Stimulated activated CD4-positive, alpha-beta T cell treated with anti-CD3 and anti-CD28 coated beads, Interleukin-2, amount 100 ng/mL, for 4 hours (primary cell): ENCODE measurements at places on chromosomes 6 and 20.

GRCh38 chr6:36118550-36119107 lies 11.7 kb upstream of the MAPK13 start:
- DNase-seq = peak; percentile 42

GRCh38 chr6:14664621-14665315 lies 547.2 kb downstream of the CD83 start:
- DNase-seq = no peak

- DNase-seq = no peak
These were observed 215.7 kb downstream of the CDC5L start for GRCh38 chr6:44603044-44603686.

DNA sequence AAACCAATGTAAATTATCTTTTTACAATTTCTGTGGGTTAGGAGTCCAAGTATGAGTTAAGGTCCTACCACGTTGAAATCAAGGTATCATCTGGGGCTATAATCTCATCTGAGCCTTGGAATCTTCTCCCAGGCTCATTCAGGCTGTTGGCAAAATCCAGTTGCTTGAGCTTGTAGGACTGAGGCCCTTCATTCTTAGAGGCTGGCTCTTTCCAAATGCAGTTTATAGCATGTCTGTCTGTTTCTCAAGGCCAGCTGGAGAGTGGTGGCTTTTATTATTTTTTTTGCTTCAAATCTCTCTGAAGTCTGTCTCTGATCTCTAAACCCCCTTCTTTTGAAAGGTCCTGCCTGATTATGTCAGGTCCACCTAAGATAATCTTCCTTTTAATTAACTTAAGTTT lies 177.2 kb upstream of the ASCC3 start:
- no peak for DNase-seq

DNA sequence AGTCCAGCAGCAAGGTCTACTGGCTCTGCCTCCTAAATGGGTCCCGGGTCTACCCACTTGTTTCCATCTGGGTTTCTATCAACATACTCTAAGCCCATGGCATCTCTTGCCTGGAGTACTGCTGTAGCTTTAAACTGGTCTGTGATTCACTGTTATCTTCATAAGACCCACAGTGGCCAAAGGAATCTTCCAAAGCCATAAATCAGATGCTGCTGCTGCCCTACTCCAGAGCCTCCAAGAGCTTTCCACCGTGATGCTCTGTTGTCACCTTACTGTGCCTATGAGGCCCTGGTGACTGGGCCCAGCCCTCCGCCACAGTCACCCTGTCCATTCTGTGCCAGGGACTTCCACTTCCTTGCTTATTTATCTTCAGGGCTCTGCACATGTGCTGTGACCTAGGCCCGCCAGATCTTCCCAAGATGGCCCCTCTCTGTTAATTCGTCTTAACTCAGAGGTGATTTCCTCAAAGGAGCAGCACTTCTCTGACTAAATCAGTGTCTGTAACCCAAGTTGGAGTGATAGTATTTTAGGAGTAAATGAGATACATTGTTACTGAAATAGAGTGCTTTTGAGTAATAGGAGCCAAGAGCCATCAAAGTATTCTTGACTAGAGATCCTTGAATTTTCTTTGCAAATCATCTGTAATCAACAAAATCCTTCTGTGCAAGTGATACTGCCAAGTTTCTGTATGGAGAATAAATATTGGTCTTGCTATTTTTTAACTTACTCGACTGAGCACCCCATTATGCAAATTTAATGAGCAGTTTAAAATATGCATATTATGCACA lies 102.5 kb downstream of the PPP1R14C start:
- no peak for DNase-seq

DNA sequence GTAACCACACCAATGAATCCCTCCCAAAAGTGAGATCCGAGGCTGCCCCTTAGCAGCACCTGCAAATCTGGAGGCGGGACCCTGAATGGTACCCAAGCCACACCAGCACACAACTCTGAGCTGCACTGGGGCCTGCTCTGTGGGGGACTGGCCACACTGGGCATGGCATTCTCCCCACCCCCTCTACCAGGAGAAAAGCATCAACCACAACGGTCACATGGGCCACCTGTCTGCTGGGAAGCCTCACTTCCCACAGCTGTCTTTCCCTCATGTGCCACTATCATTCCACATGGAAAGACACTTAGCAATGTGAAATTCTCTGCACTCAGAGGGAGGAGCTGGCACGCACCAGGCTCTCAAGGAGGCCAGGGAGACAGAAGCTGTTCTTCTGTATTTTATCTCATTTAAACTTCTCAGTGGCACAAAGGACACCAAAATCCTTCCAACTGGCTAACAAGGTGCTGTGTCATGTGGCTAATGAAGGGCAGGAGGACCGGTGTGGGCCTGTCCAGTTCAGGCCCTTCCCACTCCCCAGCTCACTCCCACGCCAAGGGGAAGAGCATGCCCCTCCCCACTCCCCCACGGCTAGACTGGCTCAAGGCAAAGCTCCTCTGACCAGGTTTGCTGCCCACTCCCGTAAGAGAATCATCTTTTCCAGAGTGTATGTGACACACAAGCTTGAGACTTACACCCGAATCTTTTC lies 19.0 kb downstream of the YTHDF1 start:
- DNase-seq = no peak
